ENCODE measurements at places on chromosomes 6 and 20.
A peak's percentile ranks its signal among the peaks of the same experiment; 100 is the strongest.

GRCh38 chr6:22966691-22967422 is 397.5 kb downstream of the HDGFL1 start:
- DNase-seq: no peak

- DNase-seq: no peak
Measured at GRCh38 chr6:12293235-12293930, 3.2 kb downstream of the EDN1 start.

DNA sequence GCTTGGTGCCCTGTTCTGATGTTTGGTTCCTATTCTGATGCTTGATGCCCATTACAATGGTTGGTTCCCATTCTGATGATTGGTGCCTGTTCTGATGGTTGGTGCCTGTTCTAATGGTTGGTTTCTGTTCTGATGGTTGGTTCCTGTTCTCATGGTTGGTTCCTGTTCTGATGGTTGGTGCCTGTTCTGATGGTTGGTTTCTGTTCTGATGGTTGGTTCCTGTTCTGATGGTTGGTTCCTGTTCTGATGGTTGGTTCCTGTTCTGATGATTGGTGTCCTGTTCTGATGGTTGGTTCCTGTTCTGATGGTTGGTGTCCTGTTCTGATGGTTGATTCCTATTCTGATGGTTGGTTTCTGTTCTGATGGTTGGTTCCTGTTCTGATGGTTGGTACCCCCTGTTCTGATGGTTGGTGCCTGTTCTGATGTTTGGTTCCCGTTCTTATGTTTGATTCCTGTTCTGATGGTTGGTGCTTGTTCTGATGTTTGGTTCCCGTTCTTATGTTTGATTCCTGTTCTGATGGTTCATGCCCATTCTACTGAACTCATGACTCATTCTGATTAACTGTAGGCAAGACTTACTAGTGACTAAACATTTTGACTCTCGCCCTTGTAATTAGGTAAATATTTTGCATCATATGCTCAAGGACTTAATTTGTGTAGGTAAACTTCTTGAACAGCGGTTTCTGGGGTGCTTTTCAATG is 146.2 kb downstream of the DLL1 start:
- DNase-seq: no peak

DNA sequence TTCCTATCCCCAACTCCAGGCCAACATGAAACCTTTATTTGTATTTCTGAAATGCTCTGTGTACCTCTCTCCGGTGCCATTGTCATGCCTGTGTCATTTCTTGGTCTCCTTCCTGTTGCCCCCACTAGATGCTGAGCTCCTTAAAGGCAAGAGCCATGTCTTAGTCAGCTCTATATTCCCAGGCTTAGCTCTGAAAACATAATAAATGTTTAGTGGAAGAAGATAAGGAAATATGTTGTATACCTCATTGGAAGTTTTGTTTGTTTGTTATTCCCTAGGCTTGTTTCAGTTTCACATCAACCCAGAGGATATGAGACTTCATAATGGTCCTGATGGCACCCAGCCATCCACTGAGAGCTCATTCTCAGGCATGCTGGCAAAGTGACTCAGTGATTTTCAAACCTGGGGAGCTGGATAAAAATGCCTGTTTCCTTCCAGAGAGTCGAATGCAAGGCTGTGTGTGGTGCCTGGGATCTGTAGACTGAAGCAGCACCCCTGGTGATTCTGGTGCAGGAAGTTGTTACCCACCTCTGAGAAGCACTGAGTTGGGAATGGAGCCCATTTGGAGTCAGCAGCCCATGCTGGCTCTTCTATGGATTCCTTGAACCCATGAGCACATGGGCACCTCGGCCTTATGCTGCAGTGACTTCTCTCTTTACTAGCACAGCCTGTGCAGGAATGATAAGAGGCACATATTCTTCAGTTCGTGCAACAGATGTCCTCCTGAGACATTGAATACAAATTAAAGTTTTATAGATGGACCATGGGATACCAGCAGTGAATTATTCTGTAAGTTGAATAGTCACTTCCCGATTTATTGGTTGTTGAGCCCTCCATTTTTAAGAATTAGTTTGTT is 205.2 kb downstream of the FARS2 start:
- no peak for DNase-seq

DNA sequence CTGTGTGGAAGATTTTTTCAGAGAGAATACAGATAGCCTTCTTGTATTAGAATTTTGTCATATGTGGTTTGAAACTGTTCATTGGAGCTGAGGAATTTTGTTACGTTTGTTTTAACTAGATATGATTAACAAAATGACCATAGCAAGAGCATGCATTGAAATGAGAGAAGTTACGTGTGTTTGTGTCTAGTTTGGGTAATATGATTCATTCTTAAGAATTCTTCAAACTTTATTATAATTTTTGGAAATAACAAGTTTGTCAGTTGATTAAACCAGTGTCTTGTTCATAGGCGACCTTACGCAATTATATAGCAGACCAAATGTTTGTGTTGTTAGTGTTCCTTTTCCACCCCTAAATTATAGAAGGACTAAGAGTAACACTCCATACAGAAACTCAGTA is 5.5 kb downstream of the GMNN start:
- no peak for DNase-seq

GRCh38 chr20:63740070-63740626 is 572 bp downstream of the SLC2A4RG start:
- DNase-seq: no peak

DNA sequence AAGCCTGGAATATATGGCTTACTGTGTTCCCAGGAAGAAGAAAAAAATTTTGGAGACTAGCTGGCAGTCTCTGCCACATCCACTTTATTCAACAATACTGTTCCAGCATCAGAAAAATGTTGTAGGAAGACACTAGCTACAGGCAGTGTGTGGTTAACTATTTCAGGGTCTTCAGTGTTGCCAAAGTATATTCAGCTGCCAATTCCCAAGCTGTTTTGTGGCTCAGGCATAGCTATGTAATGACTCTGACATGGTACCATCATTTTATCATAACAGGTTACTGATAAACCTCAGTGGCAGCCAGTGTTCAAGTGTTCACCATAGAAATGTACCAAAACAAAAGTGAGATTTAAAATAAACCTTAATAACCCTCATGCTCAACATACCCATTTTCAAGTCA is 503.1 kb downstream of the ADGRB3 start:
- peak; percentile 29 for DNase-seq

GRCh38 chr6:137536104-137536773 is 42.0 kb upstream of the OLIG3 start:
- DNase-seq: no peak

GRCh38 chr20:50029697-50030461 is 47.1 kb downstream of the SNAI1 start:
- DNase-seq: no peak

- no peak for DNase-seq
Measured at GRCh38 chr20:36275011-36275410, 31.1 kb upstream of the DLGAP4 start.

- DNase-seq: no peak
Measured at GRCh38 chr6:79543886-79544285, 6.7 kb upstream of the LCA5 start.

GRCh38 chr6:15508931-15509330 is 153.9 kb downstream of the DTNBP1 start:
- DNase-seq: no peak

DNA sequence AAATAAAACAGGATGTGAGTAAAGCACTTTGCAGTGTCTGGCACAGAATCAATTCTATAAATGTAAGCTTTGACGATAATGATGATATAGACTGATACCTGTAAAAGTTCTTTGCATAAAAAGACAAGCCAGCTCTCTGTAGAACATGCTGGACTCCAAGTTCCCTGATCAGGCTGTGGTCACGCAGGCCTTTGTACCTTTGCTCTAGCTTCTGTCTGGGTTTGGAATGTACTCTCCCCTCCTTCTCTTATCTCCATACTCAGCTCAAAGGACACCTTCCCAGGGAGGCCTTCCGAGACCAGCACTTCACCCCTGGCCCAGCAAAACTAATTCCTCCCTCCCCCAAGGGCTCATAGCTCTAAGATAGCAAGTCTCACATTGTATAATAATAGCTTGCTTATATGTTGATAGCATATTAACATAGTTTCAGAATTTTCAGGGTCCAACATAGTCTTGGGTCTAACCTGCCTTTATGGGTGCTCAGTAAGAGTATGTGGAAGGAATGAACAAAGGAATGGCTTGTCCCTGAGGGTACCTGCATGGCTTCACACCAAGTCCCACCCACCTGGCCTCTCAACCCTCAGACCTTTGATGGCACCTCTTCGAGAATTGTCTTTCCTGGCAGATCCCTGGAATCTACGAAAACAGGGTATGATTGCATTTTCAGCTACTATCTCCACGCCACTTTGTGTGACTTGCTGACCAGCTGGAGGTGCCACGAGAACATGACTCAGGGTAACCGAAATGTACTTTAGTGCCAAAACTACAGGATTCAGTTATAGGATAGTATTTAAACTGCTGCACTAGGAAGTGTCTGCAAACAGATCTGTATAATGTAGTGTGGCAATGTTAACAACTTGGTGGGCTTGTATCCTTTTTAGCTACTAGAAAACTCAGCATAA is 41.7 kb upstream of the PIM1 start:
- DNase-seq: no peak

DNA sequence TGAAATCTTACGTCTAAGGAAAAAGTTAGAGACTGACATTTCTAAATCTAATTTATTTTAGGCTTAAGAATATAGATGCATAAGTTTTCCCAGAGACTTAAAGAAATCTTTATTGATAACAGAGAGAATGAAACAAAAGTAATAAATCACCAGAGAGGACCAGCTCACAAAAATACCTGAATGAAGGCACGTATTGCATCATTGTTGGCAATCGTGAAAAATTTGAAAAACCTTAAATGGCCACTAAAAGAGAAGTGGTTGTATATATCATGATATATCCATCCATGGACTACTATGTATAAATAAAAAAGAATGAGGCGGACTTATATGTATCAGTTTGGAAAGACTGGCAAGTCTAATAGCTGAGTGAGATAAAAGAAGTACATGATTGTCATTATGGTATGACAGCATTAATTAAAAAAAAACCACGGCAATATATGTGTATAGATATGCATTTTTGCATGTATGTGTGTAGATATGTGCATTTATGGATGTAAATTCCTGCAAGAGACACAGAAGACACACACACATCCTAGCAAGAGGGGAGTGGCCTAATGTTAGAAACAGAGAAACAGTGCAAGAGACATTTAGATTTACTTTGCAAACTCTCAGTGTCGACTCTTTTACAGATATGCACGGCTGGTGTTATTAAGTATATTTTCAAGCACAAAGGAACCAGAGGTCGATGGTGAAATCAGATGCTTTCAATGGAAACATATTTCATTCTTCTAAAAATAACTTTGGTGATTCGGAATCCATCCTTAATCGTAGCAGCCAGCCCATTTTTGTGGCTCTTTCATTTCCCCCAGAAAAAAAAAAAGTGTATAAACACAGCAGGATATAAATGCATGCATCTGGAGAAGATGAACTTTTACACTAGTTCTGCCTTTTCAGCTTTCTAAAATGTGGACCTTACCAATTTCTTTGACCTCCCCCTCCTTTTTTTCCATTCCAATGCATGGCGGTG is 156.1 kb upstream of the SALL4 start:
- no peak for DNase-seq

All from NCI-H446 treated with DMSO at 0.1 percent for 48 hours (cell line).